Activated CD8-positive, alpha-beta T cell treated with anti-CD3 and anti-CD28 coated beads, Interleukin-2, amount 10 ng/mL, durations not matched to agents 7 days and 5 days (primary cell): ENCODE measurements at places on chromosomes 5 and 9.

- no peak for DNase-seq
- no peak overlapping the region for H3K4me3 ChIP-seq
- no peak overlapping the region for H3K27ac ChIP-seq
- no peaks in the 10 kb centered on the region for H3K4me1 ChIP-seq
- no peaks in the 10 kb centered on the region for H3K27me3 ChIP-seq
- no peaks in the 10 kb centered on the region for H3K36me3 ChIP-seq
Observed at GRCh38 chr9:104700306-104700705, 6.0 kb downstream of the OR13D1 start.

GRCh38 chr5:178145965-178146820, 7.5 kb downstream of the NHP2 start:
- no peaks in the 10 kb centered on the region for H3K27me3 ChIP-seq
- peak; percentile 83 for DNase-seq
- peaks cover 25% of the 10 kb centered on the region for H3K4me1 ChIP-seq
- H3K36me3 ChIP-seq = peaks cover 27% of the 10 kb centered on the region

DNA sequence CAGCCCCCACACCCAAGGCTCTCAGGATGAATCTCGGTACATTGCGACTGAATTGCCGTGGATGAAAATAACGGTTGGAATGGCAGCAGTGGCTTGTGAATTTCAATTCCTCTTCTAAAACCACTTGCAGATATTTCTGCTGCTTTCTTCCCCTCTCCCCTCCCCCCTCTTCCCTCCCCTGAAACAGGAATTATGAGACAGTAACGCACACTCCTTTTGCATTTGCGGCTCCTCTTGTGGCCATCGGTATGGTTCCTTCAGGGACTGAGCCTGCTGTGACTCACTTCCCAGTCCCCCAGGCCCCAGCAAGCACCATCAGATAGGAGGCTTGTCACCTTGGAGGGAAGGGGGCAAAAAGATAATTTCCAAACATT, 9.7 kb downstream of the DCANP1 start:
- H3K4me3 ChIP-seq = no peak overlapping the region
- no peaks in the 10 kb centered on the region for H3K4me1 ChIP-seq
- no peak overlapping the region for H3K27ac ChIP-seq

- no peak overlapping the region for H3K27ac ChIP-seq
- H3K4me1 ChIP-seq = no peaks in the 10 kb centered on the region
- H3K36me3 ChIP-seq = no peaks in the 10 kb centered on the region
- no peak for DNase-seq
- H3K27me3 ChIP-seq = peaks cover 4% of the 10 kb centered on the region
Observed at GRCh38 chr5:91079037-91079436, 304.1 kb downstream of the ARRDC3 start.

DNA sequence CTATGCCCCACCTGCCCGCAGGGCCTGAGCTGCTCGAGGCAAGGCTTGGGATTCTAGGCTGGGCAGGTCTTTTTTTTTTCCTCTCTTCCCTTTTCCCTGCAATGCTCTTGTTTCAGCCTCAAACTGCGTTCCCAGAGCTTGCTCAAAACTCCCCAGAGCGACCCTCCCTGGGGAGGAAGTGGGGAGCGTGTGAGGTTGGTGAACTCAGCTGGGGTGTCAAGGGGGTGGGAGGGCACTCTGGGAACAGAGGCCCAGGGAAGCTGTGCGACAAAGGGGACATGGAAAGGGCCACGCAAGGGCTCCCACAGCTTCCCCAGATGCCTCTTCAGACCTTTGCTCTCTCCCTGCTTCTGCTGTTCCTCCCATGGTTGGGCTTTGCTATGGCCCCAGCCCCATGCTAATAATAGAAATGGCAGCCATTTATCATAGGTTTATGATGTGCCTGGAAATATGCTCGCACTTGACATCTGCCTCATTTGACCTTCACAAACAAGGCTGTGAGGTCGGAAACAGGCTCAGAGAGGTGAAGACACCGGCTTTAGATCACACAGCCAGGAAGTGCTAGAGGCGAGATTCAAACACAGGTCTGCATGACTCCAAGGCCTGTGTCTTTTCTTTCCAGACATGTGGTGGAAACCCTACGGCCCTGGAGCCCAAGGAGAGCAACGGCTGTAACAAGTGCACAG, 40.9 kb upstream of the IL17B start:
- no peak overlapping the region for H3K27ac ChIP-seq
- peaks cover 7% of the 10 kb centered on the region for H3K4me1 ChIP-seq
- no peaks in the 10 kb centered on the region for H3K36me3 ChIP-seq

- no peak for DNase-seq
- no peak overlapping the region for H3K4me3 ChIP-seq
- H3K27me3 ChIP-seq = peaks cover 8% of the 10 kb centered on the region
- no peaks in the 10 kb centered on the region for H3K4me1 ChIP-seq
Observed at GRCh38 chr9:3193791-3194190, 332.0 kb downstream of the RFX3 start.

GRCh38 chr5:80569961-80570786, at the start of gene ANKRD34B:
Gene ANKRD34B (minus strand): TSS chr5:80570280. CDS start chr5:80560019, 10,261 bp downstream.
- H3K4me1 ChIP-seq = peaks cover 6% of the 10 kb centered on the region
- no peaks in the 10 kb centered on the region for H3K36me3 ChIP-seq
- peaks cover 69% of the 10 kb centered on the region for H3K27me3 ChIP-seq
- DNase-seq = peak; percentile 63
- H3K27ac ChIP-seq = no peak within 1 kb of the TSS

GRCh38 chr5:53311681-53312080, 168.7 kb upstream of the FST start:
- no peaks in the 10 kb centered on the region for H3K36me3 ChIP-seq
- no peaks in the 10 kb centered on the region for H3K4me1 ChIP-seq
- no peak overlapping the region for H3K4me3 ChIP-seq
- DNase-seq = no peak
- H3K27ac ChIP-seq = no peak overlapping the region

GRCh38 chr9:84669288-84670137, at the start of gene NTRK2:
Gene NTRK2 (plus strand): TSS chr9:84669729. CDS start chr9:84670749, 1,020 bp downstream.
- peaks cover 10% of the 10 kb centered on the region for H3K4me1 ChIP-seq
- peak within 1 kb of the TSS; percentile 22 for H3K4me3 ChIP-seq
- no peak for DNase-seq
- H3K27me3 ChIP-seq = peaks cover 58% of the 10 kb centered on the region

- H3K36me3 ChIP-seq = no peaks in the 10 kb centered on the region
- H3K4me3 ChIP-seq = peak overlapping the region; percentile 72
- H3K27ac ChIP-seq = peak overlapping the region; percentile 90
- peaks cover 28% of the 10 kb centered on the region for H3K27me3 ChIP-seq
- peaks cover 53% of the 10 kb centered on the region for H3K4me1 ChIP-seq
Observed at GRCh38 chr9:95494416-95495371, 22.1 kb downstream of the PTCH1 start.

- H3K27ac ChIP-seq = peak overlapping the region; percentile 86
- H3K4me3 ChIP-seq = peak overlapping the region; percentile 93
- peaks cover 14% of the 10 kb centered on the region for H3K27me3 ChIP-seq
- H3K36me3 ChIP-seq = peaks cover 32% of the 10 kb centered on the region
- peak; percentile 25 for DNase-seq
Observed at GRCh38 chr9:38393128-38393796, 760 bp downstream of the ALDH1B1 start.

GRCh38 chr5:151820271-151820670, 48.5 kb downstream of the G3BP1 start:
- H3K4me3 ChIP-seq = no peak overlapping the region
- no peak overlapping the region for H3K27ac ChIP-seq
- H3K27me3 ChIP-seq = no peaks in the 10 kb centered on the region

- H3K36me3 ChIP-seq = no peaks in the 10 kb centered on the region
- no peak overlapping the region for H3K27ac ChIP-seq
- H3K4me3 ChIP-seq = no peak overlapping the region
Observed at GRCh38 chr9:73265876-73266275, 114.2 kb downstream of the ANXA1 start.

GRCh38 chr9:660227-660626, 181.3 kb upstream of the DMRT1 start:
- H3K27ac ChIP-seq = no peak overlapping the region
- DNase-seq = no peak
- H3K4me1 ChIP-seq = peaks cover 6% of the 10 kb centered on the region
- no peak overlapping the region for H3K4me3 ChIP-seq
- no peaks in the 10 kb centered on the region for H3K36me3 ChIP-seq

- H3K4me3 ChIP-seq = no peak overlapping the region
- no peak for DNase-seq
- peaks cover 6% of the 10 kb centered on the region for H3K4me1 ChIP-seq
- H3K27me3 ChIP-seq = peaks cover 23% of the 10 kb centered on the region
- no peaks in the 10 kb centered on the region for H3K36me3 ChIP-seq
Observed at GRCh38 chr5:36060420-36060887, 6.2 kb downstream of the UGT3A2 start.

- peaks cover 97% of the 10 kb centered on the region for H3K4me1 ChIP-seq
- DNase-seq = no peak
- peaks cover 83% of the 10 kb centered on the region for H3K36me3 ChIP-seq
- H3K27ac ChIP-seq = peak overlapping the region; percentile 91
Observed at GRCh38 chr9:89444925-89445765, 52.8 kb downstream of the SEMA4D start.

GRCh38 chr5:72171667-72172066, 64.4 kb downstream of the MAP1B start:
- peaks cover 2% of the 10 kb centered on the region for H3K4me1 ChIP-seq
- DNase-seq = no peak
- H3K4me3 ChIP-seq = no peak overlapping the region
- H3K27me3 ChIP-seq = peaks cover 53% of the 10 kb centered on the region
- H3K36me3 ChIP-seq = no peaks in the 10 kb centered on the region
- no peak overlapping the region for H3K27ac ChIP-seq
